Activated T-cell treated with anti-CD3 and anti-CD28 coated beads for 4 hours (primary cell): ENCODE measurements at places on chromosomes 2 and 18.

DNA sequence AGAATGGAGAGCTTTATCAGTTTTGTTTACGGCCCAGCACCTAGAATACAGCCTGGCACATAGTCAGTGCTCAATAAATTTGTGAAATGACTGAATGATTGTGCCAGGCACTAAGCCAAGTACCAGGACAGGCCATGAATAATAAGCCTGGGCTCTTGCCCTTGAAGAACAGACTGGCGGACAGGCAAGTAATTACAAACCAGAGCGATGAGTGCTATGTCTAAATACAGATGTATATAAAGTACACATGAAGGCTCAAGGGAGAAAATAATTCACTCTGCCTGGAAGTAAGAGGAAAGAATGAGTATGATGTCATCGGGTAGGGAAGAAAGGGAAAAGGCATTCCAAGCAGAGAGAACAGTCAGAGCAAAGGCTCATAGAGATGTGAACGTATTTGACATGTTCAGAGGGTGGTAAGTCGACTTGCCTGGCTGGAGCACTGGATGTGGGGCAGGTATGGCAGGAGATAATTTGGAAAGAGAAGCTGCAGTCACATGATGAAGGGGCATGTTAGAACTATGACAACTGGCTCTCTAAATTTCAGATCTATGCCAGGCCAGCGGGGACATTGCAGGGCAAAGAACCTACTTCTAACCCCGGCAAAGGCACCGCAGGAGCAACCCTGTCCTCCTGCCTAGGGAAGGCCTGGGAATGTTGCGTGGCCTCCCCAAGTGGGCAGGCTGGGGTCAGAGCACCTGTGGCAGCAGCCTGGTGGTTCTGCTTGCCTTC lies 119.1 kb upstream of the STPG4 start:
- no peak for DNase-seq

- DNase-seq = no peak
These were observed 37.4 kb upstream of the PPP1R1C start for GRCh38 chr2:181948227-181948626.

DNA sequence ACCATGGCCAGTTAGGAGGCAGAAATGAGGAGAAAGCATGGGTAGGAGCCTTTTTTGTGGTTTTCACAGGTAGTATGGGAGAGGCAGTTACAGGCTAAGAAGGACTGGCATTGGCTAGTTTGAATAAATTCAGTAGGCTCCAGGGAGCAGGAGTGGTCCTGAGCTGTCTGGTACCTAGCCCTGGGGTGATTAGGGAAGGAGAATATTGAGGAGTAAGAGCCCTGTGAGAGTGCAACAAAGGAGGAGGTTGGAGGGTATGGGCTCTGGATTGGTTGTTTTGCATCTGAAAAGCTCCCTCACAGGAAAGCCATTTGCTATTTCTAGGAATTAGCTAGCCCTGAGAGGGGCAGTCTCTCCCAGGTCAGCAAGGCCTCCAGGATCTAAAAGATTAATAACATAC lies 13.3 kb upstream of the TCF7L1 start:
- DNase-seq = no peak

DNA sequence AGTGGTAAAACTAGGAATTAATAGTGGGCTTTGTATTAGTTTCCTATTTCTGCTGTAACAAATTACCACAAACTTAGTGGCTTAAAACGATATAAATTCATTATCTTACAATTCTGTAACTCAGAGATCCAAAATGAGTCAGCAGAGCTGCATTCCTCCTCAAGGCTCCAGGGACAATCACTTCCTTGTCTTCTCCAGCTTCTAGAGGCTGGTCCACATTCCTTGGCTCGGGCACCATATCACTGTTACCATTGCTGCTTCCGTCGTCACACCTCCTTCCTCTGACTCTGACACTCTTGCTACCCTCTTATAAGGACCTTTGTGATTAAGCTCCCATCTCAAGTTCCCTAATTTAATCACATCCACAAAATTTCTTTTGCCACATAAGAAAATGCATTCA lies 567.8 kb upstream of the KLHL29 start:
- no peak for DNase-seq

DNA sequence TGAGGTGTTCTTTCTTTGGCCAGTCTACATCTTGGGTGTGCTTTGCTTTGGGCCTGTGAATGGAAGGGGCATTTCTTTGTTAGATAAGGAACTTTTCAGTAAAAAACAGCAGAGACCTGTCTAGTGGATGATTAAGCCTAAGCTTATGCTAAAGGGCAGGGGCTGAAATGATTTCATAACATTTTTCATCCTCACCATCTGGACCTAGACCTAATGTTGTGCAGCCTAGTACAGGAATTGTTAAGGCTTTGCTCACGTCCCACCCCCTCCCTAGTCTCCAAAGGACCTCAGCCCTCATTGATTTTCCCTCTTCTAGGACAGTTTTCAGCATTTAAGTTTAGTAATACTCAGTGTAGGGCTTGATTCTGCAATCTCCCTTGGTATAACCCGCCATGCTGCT lies 111.8 kb downstream of the PRKCE start:
- no peak for DNase-seq

DNA sequence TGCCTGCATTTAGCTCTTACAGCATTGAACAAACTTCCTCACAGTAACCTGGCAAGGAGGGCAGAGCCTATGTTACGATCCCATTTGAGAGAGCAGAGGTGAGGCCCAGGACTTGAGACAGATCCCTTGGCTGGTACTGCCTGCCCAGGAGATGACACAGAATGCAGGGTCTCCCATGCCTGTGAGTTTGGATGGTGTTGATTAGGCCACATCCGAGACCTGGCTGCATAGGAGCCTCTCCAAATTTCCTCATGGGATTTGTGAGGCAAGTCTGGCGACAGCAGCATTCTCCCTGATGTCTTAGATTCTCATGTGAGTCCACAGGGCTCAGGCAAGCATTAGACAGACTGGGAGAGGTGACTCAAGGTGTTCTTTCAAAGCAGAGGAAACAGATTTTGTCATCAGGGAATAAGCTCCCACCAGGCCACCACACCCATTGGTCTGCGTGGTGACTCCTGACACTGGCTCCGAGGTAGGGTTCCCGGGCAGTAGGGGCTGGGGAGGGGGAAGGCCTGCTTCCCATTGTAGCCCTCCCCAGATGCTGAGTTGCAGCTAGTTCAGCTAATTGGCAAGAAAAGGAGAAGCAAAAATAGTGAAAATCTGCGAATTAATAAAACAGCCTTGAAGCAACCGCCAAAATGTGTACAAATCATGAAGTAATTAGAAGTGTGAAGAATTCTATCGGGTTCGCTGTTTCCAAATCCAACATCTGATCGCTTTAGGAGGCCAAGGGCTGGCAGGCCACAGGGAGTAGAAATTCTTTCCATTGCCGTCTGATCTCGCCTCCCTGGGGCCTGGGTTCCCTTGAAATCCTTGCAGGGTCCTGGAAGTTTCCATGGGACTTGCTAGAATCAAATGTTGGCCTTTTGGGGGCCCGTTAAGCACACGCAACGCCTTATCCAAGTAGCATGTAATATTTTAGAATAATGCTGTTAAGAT lies 68.0 kb downstream of the MAPK4 start:
- DNase-seq = no peak

GRCh38 chr2:5942204-5942603 lies 250.0 kb downstream of the SOX11 start:
- no peak for DNase-seq

DNA sequence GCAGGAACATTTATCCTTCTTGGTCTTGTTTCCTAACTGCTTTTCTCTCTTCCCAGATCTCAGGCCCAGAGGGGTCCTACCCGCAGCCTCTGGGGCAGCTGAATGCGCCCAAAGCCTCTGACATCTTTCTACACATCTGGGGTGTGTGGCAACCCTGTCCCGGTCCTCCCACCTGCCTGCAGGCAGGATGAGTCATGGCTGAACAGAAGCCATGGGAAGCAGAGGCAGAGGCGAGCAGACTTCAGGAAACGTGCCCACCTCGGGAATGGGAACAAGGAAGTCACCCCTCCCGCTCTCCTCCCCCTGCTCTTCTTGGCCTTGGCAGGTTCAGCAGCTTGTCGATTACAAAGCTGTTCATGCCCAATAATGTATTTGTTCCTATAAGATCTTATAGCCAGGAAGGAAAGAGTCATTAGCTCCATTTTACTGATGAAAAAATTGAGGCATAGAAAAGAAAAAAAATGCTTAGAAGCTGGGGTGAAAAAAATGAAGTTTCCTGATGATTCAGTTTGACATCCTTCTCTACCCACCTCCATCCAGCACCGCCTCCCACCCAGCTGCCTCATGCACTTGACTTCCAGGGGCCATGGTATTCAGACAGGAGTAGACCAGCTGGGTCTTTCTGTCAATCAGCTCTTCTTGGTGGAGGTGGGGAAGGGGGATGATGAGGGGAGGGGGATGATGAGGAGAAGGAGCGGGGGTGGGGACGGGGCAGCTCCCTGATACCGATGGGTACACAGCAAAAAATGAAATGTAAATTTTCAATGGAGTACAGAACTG lies 10.4 kb upstream of the KCNF1 start:
- DNase-seq = no peak

DNA sequence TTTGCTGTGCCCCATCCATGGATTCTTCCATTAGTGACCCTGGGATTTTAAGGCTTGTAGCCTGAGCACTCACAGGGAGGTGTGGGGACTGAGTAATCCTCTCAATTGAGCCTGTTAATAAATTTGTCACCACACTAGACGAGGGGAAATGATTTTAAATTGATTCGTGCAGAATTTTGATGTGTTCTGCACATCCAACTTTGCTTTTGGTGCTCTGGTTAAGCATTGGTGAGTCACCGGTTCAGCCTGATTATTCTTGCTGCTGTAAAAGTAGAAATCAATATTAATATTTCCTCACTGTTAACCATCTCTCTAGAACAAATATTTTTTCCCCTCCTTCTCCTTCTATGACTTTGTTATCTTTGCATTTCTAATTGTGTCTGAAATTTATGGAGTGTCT lies 482.0 kb downstream of the TSN start:
- no peak for DNase-seq

DNA sequence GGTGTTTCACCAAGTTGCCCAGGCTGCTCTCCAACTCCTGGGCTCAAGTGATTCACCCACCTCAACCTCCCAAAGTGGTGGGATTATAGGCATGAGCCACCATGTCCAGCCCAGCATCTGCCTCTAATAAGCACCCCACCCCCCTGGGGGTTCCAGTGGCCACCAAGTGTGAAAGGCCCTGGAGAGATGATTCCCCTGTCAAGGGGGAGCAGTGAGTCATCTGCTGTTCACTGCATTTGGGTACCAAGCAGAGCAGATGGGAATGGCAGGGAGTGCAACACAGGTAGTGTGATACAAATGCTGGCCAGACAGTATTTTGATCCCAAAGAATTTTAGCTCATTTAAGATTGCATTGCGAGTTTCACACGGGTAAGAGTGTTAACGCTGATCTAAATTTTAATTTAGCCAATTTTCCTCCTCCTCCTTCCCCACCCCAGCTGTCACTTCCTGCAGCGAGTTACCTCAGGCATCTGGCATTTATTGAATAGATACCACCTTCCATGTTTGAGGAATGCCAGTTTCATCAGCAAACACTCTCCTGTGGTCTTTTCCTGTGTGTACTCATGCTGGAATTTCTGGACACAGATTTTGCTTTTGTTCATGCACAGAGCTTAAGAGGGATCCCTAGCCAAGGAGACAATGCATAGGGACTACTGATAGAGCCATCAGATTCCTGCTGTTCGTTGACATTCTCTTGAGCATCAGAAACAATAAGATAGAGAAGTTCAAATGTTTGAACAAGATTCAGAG lies 32.4 kb upstream of the NCK2 start:
- no peak for DNase-seq

DNA sequence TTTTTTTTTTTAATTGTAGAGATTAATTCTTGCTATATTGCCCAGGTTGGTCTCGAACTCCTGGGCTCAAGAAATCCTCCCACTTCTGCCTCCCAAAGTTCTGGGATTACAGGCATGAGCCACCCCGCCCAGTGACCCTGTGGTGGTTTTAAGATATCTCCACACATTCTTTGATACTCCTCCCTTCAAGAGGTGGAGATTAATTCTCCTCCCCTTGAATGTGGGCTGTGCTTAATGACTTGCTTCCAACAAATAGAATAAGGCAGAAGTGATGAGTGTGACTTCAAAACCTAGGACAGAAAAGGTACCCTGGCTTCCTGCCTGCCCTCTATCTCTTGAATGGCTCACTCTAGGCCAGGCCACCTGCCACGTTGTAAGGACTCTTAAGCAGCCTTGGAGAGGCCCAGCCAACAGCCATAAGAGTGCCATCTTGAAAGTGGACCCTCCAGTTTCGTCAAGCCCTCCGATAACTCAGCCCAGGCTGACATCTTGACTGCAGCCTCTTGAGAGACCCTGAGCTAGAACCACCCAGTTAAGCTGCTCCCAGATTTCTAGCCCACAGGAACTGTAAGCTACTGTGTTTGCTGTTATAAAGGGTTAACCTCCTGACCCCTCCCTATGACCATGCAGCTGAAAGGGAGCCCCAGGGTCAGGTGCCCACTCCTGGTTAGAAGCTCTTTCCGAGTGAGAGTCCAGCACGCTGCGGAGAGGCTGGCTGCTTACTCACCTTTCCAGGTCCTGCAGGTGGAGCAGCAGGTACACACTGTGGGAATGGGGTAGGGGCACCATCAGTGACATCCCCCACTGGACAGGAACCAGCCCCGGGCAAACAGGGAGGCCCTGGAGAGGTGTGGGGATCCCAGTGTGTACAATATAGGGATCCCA lies 27.6 kb downstream of the MRPL35 start:
- DNase-seq = no peak

DNA sequence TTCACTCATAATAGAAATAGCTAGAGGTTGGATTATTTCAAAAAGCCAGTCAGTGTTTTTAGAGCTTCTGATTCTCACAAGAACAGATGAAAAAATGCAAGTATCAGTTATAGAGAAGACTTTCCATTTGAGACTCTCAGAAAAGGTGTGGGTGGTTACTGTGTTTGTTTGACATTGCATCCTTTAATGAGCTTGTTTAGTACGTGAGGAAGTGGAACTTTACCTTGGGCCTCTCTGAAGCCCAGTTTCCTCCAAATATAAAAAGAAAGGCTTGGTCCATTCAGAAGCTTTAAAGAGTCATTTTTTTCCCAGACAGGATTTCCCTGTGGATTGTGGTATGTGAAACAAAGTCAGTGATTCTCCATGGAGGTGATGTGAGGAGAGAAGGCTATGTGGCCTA lies 89.9 kb upstream of the RANBP2 start:
- no peak for DNase-seq

DNA sequence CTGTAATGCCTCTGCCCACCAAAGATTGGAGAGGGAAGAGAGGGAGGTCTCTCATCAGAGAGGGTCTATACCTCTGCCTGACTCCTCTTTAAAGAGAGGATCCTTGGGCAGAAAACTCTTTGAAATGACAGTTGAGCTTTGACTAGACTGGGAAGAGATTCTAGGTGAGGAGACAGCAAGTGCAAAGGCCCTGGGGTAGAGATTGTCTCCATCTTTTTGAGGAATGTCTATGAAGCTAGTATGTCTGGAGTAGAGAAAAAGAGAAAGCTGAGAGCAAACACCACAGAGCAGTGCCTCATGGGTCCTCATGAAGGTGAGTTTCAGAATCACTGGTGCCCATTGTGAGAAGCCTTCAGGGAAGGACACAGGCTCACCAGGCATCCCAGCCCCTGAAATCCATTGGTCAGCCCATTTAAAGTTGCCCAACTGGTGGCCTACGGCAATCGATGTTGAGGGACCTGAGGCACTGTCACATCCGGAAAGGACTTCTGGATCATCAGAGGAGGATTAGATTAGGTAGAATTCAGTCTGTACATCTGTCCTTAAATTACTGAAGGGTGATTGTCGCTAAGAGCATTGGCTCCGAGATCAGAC lies 31.5 kb downstream of the LBH start:
- DNase-seq = no peak

- DNase-seq = no peak
These were observed 54.3 kb downstream of the INO80C start for GRCh38 chr18:35443434-35443833.
